ENCODE measurements at places on chromosomes 11 and 22.

GRCh38 chr11:103805688-103806009 lies 230.8 kb upstream of the DDI1 start:
- DNase-seq = no peak

DNA sequence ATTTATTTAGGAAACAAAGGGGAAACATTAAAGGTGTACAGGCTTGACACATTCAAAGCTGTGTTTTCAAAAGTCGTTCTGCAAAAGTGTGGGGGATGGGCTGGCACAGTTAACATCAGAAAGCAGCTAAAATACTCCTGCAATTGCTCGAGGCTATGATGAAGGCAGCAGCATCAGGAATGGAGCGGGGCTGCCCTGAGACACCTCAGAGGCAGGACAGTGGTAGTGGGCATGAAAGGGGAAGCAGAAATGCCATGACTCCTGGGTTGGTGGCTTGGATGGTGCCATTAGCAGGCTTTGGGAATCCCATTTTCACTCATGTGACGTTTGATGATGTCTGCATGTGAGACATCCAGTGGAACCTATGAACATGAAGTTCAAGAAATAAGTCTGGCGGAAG lies 646 bp downstream of the NCAPD3 start:
- DNase-seq = no peak

DNA sequence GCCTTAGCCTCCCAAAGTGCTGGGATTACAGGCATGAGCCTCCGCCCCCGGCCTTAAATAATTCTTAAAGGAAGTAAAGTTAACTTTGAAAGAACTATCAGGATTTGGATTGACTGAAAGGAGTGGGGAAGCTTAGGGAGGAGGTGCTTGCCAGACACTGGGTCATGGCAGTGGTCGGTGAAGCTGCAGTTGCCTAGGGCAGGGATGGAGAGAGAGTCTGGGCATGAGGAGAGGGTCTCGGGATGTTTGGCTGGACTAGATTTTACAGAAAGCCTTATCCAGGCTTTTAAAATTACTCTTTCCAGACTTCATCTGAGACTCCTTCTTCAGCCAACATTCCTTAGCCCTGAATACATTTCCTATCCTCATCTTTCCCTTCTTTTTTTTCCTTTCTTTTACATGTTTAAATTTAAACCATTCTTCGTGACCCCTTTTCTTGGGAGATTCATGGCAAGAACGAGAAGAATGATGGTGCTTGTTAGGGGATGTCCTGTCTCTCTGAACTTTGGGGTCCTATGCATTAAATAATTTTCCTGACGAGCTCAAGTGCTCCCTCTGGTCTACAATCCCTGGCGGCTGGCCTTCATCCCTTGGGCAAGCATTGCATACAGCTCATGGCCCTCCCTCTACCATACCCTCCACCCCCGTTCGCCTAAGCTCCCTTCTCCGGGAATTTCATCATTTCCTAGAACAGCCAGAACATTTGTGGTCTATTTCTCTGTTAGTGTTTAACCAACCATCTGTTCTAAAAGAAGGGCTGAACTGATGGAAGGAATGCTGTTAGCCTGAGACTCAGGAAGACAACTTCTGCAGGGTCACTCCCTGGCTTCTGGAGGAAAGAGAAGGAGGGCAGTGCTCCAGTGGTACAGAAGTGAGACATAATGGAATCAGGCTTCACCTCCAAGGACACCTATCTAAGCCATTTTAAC lies at the start of gene NNMT:
NNMT (plus strand) TSS at position 724 of the 929 bp plus-strand sequence; CDS start at position 882, 158 bp downstream.
- DNase-seq = no peak

GRCh38 chr11:113697756-113698407 lies 8.2 kb downstream of the TMPRSS5 start:
- DNase-seq = no peak

DNA sequence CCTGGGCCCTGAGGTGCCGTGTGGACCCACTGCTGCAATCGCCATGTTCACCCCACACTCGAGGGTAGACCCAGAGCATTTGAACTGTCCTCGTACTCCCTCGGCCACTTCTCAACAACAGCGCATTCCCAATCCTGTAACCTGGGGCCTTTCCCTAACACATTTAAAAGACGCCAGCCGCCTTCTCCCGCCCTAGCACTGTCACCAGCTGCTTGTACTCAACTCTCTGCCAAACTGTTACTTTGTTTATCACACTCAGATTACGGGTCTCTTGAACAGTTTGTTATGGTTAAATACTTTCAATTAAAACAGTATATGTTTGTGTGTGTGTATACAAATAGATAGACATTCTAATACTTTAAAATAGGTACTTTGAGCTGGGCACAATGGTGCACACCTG lies 20.7 kb downstream of the CDKN1C start:
- DNase-seq = no peak

Data from stimulated activated CD8-positive, alpha-beta memory T cell treated with anti-CD3 and anti-CD28 coated beads, Interleukin-15, amount 100 ng/mL, for 1 hour (primary cell).